ENCODE measurements at places on chromosomes 2 and 18.

DNA sequence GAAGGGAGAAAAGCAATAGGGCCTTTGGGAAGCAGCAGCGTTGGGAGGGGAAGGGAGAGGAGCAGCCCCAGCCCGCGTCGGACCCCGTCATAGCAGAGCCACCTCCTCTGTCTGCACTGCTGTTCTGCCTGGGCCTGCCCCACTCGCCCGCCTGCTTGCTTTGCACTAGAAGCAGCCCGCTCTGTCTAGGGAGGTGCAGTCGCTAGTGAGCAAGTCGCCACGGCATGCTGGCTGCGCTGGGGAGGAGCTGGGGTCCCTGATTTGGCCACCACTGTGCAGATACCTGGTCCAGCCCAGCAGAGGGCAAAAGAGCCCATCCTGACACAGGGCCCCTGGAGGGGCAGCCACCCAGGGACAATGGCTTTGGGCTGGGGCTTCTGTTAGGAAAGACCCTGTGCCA, 8.0 kb upstream of the TMEM214 start:
- no peak for DNase-seq

DNA sequence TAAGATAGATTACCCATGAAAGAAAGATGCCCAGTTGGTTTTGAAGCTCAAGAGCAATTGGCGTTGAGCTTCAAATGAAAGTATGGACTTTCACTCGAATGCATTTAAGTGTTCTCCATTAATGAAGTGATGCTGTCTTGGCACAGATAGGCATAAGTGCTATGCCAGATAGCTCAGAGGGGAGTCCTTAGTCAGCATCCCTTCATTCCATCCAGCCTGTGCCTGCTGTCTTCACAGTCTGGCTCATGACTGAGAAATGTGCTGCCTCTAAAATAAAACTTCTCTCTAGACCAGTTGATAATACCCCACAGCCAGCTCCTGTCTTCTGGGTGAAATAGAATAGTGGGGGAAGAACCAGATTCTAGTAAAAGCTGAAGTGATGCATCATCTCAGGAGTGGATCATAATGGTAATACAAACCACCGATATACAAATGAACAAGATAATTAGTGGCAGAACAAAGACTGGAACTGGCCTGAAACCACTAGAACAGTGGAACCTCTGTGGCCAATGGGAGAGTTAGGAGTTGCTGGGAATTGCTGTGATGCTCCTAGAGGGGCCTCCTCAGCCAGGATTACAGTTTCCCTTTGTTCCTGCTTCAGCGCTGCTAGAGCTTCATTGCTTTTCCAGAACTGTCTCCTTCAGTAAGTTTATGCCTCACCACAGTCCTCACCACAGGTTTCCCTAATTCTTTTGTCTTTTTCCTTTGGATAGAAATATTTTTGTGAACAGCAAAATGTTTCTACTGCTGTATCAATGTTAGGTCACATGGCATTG, 359.3 kb downstream of the KIAA1328 start:
- no peak for DNase-seq

DNA sequence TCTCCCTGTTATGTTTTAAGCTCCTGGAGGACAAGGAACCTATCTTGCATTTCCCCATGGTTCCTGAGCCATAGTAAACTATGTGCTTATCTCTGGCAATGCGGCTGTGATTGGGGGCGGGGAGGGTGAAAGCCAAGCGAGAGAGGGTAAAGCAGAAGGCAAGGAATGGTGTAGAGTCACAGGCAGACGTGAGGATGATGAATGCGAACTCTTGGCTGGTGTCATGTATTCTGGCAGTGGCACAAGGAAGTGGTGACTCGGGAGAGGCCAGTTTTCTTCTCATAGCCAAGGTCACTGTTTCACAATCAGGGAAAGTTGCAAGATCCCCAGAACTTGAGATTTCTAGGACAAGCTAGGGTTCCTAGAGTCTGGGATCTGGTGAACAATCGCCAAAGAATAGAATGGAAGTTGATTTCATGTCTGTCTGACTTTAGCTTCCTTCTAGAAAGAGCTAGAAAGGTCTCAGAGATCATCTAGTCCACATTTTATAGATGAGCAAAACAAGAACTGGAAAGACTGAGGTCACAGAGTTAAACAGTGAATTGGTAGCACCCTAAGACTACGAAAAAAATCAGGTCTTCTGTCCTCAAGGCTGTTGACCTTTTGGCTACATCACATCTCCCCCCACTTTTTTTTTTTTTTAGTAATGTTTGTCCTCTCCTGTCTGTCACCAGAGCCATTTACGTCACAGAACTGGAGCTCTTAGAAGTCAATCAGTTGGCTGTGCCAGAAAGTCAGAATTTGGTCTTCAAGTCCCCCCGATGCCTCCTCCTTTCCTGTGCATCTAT, 137.0 kb downstream of the BCL11A start:
- DNase-seq, result no peak

DNA sequence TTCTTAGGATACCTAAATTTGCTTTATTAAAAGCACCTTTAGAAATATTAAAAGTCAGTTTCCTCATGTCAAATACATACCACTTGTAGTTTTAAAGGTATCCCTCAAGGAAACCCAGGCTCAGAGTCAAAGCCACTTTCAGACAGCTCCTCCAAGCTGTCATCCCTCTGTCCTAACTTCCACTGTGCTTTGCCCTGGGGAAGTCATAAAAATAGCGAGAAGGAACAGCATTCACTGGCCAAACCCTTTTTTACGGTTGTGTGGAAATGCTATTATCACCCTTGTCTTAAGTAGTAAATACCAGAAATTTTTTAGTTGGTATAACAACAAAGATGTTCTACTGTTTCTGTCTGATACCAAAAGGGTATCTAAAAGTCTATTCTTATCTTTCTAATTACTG, 680.5 kb downstream of the ZEB2 start:
- DNase-seq, result no peak

DNA sequence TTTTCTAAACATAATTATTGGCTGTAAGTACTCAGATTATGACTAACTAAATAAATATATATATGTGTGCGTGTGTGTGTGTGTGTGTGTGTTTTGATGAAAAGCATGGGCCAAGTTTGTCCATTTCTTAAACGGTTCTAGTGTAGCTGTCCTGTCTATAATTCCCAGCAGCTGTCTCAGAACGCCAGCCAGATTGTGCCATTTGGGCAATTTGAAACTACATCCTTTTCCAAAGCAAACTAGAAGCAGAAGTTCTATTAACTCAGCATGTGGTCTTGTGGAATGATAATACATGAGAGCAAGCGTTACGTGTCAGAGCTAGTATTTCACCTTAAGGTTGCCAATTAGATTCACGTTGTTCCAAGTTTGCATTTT, 1.7 kb downstream of the ARHGAP28 start:
- DNase-seq, result peak; percentile 66

GRCh38 chr2:62472312-62472711, 33.7 kb downstream of the TMEM17 start:
- no peak for DNase-seq

- DNase-seq, result no peak
Measured at GRCh38 chr2:85698880-85699254, 4.7 kb downstream of the GNLY start.

DNA sequence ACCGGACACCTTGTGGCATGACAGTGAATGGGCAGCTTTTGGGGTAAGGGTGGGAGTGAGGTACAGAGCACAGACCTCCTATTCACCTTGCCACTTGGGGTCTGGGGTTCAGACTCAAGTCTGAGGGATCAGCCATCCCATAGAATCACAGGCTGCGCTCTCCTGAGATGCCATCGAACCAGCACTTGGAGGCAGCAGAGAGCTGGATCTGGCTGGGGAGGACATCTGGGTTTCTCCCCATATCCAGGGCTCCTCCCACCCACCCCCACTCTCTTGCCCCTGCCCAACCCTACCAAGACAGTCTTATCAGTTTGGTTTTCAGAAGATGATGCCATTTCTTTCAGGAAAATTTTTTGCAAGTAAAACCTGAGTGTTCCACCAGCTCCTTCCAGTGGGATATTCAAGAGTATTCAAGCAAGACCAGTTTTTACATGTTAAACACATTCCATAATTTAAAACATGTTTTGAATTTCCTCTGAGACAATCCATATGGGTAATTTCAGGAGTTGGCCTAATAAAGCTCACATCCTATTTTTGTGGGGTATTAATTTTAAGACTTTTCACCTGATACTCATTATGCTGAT, 29.2 kb upstream of the TEX44 start:
- peak; percentile 56 for DNase-seq

- DNase-seq, result no peak
Measured at GRCh38 chr2:144310889-144311608, 208.9 kb downstream of the ZEB2 start.

- no peak for DNase-seq
Measured at GRCh38 chr2:183901931-183902330, 696.4 kb upstream of the ZNF804A start.

GRCh38 chr18:53946594-53946993, 277.9 kb downstream of the MBD2 start:
- no peak for DNase-seq

DNA sequence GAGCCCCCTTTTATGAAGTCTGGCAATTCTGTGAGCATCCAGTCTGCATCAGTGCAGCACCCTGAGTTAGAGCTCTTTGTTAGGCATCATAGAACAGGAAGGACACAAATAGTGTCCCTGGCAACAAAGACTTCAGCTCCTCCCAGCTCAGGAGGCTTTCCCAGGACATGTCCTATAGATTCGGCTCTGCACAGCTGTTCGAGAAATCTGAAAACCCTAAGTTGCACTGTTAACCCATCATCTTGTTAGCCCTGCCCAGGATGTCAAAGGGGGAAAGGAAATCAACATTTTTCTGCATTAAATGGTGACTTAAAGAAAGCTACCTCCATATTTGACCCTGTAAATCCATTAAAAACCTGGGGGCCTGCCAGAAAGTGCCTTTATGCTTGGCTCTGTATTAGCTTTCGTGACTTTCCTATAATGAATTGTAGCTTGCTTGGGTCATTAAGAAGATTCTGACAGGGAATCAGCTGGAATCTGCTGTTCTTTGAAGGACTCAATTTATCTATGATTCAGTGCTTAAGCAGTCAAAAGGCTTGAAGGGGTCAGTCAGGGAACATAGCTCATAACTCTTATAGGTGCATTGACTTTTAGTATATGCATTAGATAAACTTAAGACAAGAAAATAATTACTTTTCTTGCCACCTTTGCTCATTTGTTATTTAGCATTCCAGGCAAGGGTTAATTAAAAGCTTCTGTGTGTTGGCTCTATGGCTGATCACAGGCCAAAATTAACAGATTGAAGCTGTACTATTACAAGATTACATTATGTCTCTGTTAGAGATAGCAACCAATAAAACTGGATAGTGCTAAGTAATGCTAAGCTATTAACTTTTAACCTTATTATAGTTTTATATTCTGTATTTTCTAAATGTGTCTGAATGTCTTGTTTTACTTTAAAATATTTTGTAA, 20.6 kb downstream of the ERMN start:
- DNase-seq, result no peak

DNA sequence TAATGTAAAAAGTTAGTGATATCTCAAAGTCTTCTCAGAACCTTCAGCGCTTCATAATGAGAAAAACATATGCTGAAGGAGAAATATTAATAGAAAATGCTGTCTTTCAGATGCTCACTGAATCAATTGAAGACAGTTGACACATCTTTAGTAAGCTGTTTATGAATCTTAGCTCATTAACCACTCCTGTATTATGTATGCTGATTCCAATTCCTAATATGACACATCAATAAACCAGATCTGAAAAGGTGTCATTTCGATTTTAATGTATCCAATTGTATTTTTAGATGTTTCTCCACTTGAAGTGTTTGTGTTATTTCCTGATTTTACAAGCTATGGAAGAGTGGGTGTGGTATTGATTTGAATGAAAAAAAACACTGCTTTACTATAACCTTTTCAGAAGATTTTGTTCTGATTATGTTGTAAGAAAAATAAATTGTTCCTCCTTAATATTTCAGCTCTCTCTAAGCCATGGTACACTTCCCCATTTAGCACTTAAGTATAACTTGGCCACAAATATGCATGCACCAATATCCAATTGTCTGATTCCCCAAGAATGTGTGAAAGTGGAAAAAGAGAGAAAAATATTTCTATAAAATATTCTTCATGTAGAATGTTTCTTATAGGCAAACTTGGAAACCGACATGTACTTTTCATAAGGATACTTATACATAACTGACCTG, 569.8 kb downstream of the ARHGAP15 start:
- DNase-seq, result no peak

DNA sequence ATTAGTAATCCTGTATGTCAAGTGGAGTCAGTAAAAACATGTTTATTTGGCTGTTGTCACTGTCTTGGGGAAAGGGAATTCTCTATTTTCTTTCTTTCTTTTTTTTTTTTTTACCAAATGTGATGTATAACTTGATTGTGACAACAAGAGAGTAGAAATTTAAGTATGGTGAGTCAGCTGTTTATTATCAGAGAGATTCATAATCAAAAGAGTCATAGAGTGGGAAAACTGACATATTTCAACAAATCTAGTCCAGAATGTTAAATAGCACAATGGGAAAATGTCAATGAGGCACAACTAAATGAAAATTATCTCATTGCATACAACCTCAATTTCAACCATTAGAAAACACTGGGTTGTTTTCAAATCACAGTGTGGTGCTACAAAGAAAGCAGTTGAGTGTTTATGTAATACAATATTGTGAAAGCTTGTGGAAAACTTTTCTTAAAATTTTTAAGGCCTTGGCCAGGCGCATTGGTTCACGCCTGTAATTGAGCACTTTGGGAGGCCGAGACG, 111.9 kb upstream of the DTNA start:
- DNase-seq, result no peak

GRCh38 chr2:176514805-176515500, 245.7 kb downstream of the MTX2 start:
- no peak for DNase-seq

GRCh38 chr18:37525262-37525585, 40.4 kb downstream of the CELF4 start:
- DNase-seq, result no peak

GRCh38 chr2:134717286-134718022, 1.3 kb downstream of the TMEM163 start:
- DNase-seq, result no peak

GRCh38 chr18:66342577-66342976, 261.3 kb downstream of the CDH19 start:
- no peak for DNase-seq

DNA sequence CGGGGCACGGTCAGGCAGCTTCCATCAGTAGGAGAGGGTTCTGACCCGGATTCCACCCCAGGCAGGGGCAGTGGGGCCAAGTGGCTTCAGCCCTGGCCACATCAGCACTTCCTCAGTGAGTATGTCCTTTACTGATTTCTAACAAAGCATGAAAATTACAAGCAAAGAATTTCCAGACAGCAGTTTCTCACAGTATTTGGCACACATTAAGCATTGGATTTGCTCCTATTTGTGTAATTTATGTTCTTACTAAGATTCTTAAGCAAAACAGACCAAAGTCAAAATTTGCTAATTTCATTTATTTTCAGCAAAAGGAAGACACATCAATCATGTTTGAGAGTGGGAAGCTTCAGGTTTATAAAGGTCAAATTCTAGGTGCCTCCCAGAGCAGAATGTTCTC, 73.3 kb upstream of the NFATC1 start:
- DNase-seq, result no peak

- DNase-seq, result no peak
Measured at GRCh38 chr2:188410504-188411235, 119.0 kb downstream of the GULP1 start.

DNA sequence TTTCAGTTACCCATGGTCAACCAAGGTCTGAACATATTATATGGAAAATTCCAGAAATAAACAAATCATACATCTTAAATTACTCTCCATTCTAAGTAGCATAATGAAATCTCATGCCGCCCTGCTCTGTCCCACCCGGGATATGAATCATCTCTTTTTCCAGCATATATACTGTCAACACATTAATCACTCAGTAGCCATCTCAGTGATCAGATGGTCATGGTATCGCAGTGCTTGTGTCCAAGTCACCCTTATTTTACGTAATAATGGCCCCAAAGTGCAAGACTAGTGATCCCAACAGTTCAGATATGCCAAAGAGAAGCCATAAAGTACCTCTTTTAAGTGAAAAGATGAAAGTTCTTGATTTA, 43.8 kb downstream of the OSBPL6 start:
- no peak for DNase-seq
